ENCODE measurements at places on chromosomes 4 and X.

- no peak for DNase-seq
Measured at GRCh38 chr4:158538176-158538575, 16.5 kb downstream of the RXFP1 start.

GRCh38 chr4:148984951-148985350 lies 542.7 kb upstream of the NR3C2 start:
- no peak for DNase-seq

DNA sequence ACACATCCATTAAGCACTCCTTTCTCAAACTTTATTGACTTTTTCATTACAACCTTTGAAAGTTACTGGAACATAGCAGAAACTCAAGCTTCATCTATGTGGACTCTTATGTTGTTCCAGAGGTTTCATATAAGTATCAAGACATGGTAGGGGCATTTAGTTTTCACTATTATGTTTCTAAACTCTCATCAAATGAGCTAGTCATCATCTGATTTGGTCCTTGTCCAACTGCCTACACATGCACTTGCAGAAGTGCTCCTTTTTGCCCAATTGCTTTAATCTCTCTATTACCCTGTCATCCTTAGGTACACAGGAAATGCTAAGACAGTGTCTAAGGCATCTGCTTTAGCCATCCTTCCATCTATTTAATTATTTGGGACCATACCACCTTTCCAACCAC lies 42.2 kb upstream of the EPGN start:
- DNase-seq = no peak

DNA sequence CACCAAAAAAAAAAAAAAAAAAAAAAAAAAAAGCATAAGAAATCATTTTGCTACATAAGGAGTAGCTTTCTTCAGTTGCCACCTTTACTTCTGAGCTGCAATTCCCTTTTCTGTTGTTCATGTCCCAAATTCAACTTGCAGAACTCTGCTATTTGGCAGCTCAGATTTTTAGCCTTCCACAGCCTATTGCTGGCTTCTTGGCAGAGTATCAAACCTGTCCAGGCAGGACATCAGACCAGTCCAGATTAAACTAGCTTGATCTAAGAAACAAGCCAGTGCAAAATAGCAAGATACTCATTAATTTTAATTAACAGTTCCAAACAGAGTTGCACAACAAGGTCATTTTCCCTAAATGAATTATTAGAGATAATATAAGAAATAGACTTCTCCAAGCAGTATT lies 123.6 kb upstream of the NR3C2 start:
- DNase-seq = no peak

DNA sequence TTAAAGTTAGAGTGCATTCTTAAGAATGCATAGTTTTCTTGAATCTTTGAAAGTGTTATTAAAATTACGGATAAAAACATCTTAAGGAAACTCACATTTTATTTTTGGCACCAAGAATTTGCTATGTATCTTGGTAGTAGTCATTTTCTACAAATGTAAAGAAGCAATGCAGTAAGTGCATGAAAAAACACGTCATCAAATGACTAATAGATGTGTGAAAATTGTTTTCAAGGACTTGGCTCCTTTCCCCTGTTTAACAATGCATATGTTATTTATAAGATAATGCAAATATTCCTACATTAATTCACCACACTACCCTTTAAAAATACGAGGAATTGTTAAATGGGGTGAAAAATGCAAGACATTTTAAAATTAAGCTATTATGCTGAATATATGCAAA lies 461.2 kb upstream of the PCDH7 start:
- no peak for DNase-seq

DNA sequence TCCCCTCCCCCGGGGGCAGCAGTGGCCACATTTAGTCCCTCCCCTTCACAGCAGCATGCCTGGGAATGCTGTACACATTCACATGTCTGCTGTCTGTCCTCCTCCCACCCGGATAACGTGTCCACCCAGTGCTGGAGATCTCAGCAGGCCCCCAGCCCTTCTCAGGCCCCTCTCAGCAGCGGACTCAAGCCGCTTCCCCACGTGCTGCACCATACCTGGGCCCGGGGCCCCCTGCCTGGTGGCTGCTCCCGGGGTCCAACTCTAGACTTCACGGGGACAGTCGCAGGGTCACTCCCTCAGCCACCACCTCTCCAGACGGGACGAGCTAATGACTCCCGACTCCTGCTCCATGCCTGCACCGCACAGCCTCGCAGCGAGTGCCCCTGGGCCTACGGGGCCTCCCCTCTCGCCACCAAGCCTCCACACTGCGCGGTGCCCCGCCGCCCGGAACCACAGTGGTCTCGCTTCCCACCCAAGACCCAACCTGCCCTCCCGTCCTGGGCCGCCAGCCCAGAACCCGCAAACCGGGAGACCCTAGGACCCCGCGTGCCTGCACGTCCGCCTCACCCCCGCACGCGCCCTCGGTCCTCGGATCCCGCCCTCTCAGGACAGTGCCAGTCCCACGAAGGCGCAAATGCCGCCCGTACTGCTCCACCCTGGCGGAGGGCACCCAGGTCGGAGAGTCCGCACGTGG lies 1.3 kb upstream of the PCGF3 start:
- no peak for DNase-seq

GRCh38 chr4:114263233-114263632 lies 283.8 kb upstream of the ARSJ start:
- DNase-seq = peak; percentile 9

- DNase-seq = no peak
Measured at GRCh38 chr4:8173492-8174242, 15.1 kb upstream of the ABLIM2 start.

DNA sequence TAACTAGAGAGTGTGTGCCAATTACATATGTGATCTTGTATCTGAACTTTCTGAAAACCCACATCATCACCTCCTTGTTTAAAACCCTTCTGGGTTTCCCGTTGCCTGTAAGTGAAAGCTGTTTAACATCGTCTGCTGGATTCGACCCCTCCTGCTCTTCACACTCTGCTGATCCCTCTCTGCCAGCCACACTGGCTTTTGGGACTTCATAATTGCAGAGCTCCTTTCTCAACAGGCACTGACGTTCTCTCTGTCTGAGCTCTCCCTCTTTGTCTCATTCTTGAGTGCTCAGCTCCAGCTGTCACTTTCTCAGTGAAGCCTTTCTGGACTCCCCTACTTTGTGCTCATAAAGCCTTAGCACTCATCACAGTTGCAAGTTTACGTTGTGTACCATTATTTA lies 153.9 kb downstream of the CEP135 start:
- no peak for DNase-seq

DNA sequence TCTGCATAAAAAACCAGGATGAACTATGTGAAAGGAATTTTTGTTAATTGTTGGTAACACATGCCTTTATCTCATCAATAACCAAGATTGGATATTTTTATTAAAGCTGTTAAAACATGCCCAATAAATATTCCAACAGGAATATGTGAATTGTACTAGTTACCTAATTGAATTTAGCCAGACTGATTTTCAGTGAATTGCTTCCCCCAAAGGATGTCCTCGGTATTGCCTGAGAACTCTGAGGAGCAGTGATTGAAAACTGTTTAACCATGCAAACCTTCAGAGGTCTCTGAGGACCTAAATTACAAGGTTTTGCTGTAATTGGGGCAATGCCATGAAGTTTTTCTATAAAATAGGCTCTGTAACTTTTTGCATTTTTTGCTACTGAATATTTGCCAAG lies 66.6 kb downstream of the BLTP1 start:
- DNase-seq = peak; percentile 22

DNA sequence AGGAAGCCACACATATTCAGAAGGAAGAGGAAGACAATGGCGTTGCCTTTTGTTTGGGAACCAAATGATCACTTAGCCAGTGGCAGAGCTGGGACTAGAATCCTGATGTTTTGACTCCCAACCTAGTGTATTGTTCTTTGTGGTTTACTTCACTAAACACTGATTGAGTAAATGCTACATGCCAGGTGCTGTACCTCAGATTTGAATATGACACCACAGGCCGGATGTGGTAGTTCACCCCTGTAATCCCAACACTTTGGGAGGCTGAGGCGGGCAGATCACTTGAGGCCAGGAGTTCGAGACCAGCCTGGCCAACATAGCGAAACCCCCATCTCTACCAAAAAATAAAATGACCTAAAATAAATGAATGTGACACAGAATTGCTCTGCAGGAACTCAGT lies 8.4 kb downstream of the NDUFA1 start:
- no peak for DNase-seq

DNA sequence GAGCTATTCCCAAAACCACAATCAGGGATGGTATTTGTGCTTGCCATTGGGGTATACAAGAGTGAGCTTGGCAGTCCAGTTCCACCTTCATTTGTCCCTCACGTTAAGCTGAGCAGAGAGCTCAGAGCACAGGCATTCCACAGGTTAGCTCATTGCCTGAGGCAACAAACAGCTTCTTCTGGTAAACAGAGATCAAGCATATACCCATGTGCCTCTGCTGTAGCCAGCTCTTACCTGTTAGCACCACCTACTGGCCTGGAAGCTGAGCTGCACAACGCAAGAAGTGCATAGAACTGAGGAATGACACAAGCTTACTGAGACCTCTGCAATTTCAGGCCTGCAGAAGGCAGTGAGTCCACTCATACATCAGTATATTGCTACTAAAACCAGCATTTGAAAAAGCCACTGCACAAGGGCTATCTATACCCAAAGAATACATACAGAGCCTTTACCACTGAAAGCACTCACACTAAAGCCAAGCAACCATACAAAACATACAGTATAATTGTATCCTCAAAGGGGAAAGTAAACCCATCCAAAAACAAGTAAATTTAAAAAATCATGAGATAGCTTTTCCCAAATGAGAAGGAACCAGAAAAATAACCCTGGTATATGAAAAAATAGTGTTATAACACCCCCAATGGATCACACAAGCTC lies 258.3 kb upstream of the GABRA2 start:
- peak; percentile 52 for DNase-seq

DNA sequence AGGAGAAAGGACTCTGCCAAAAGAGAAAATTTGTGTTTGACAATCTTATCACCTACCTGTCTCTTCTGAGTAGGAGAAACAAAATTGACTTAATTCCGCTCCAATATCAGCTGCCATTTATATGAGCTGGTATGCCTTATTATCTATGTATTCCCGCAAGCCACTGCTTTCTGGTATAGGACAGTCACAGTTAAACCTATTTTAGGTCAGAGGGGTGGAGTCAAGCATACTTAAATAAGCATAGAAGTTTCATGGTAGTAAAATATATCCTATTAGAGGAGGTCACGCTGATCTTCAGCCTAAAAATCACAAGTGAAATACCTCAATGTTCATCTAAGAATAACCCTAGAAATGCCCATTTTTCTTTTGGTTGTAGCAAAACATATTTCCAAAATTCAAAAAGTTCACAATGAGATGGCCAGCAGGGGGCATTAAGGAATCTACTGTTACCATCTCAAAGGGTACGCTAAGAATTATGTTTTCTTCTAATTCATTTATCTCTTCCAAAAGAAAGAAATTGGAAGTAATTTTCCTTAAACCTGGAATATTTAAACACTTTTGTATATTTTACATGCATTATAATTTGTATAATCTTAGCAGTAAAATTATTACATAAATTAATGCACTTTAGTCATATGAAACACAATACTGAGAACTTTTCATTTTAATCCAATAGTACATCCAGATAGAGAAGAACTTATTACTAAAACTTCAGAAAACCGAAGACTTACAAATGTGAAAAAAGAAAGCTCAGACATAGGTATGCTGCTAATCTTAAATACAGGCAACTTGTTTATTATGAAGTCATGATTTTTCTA lies 10.5 kb downstream of the PPAT start:
- peak; percentile 53 for DNase-seq

Measured in HT-29 (cell line).